ENCODE measurements at places on chromosomes 5 and 9.

DNA sequence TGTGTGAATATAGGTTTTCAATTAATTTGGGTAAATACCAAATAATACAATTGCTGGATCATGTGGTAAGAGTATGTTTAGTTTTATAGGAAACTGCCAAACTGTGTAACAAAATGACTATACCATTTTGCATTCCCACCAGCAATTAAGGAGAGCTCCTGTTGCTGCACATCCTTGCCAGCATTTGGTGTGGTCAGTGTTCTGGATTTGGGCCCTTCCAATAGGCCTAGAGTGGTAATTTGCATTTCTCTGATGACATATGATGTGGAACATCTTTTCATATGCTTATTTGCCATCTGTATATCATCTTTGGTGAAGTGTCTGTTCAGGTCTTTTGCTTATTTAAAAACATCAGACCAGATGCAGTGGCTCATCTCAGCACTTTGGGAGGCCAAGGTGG, 11.6 kb upstream of the RFK start:
- no peak for DNase-seq
- H3K27ac ChIP-seq = no peak overlapping the region
- H3K4me1 ChIP-seq = no peaks in the 10 kb centered on the region
- H3K27me3 ChIP-seq = no peaks in the 10 kb centered on the region
- H3K36me3 ChIP-seq = no peaks in the 10 kb centered on the region
- no peak overlapping the region for H3K4me3 ChIP-seq

GRCh38 chr9:127976498-127976897, 4.3 kb downstream of the EEIG1 start:
- H3K4me3 ChIP-seq = peak overlapping the region; percentile 34
- no peaks in the 10 kb centered on the region for H3K27me3 ChIP-seq
- peaks cover 3% of the 10 kb centered on the region for H3K36me3 ChIP-seq
- H3K27ac ChIP-seq = no peak overlapping the region
- H3K4me1 ChIP-seq = peaks cover 69% of the 10 kb centered on the region

DNA sequence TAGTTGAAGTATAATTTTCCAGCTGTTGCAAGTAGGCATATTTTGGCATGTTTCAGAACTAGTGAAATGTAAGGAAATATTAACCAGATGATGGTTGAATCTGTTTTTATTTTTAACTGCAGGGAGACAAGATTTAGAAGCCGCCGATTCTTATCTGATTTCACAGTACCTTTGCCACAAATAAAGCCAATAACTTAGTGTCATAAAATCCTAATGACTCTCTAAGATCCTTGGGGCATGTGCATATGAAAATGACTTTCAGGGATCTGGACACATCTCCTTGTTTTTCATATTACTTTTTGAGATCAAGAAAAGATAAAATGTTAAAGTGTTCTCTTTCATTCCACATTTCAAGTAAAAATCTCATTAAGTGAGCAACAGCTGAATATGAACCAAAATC, 125.8 kb upstream of the CNTLN start:
- H3K27me3 ChIP-seq = no peaks in the 10 kb centered on the region
- no peak overlapping the region for H3K4me3 ChIP-seq
- H3K27ac ChIP-seq = no peak overlapping the region
- no peaks in the 10 kb centered on the region for H3K36me3 ChIP-seq
- no peaks in the 10 kb centered on the region for H3K4me1 ChIP-seq

DNA sequence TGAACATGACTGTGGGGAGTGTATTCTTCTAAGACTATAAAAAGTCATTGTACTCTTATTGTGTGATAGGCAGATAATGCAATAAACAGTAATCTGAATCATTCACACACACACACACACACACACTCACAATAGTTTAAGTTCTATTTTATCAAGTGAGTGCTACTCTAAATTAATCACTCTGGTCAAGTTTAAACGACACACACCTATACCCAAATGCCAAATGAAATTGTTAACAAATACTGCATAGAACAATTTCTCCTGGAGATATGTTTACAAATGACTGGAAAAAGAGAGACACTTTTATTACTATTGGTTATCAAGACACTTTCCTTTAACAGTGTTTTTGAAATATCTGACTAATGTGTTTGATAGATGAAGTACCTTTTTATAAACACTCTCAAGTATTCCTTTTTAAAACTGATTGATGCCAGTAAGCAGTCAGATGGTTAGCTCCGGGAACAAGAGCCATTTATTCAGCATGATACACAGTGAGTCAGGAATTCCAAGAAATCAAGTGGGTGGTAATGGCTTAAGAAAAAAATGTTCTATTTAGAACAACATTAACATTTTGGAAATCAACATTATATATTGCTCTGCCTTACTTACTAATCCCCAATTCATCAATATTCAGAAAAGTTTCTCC, 521.6 kb upstream of the ST8SIA4 start:
- H3K27me3 ChIP-seq = no peaks in the 10 kb centered on the region
- H3K4me1 ChIP-seq = no peaks in the 10 kb centered on the region
- DNase-seq = peak; percentile 73
